Activated CD4-positive, alpha-beta memory T cell treated with anti-CD3 and anti-CD28 coated beads for 36 hours (primary cell): ENCODE measurements at places on chromosomes 11 and 22. TPM values are rescaled to one million over a fixed set of nuclear protein-coding genes. Genes with fewer than 3 reads are reported as not detected.

- no peak for DNase-seq
Observed at GRCh38 chr11:32884770-32885384, 7.7 kb upstream of the QSER1 start.

DNA sequence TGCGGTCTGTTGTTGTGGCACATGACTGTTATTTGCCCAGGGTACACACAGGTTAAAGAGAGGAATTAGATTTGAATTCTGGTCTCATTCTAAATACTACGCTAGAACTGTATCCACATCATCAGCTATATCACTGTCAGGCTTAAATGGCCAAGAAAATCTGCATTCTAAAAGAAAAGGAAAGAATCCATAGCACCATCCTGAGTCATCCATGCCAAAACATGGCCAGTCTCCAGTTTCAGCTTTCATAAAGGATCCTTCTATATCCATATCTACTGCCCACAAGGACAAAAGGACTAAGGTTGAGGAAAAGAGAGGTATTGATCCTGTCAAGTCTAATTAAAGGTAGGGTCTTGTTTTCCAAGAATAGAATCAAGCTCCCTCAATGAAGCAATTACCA is 73.6 kb upstream of the GDPD4 start:
- no peak for DNase-seq

- no peak for DNase-seq
Observed at GRCh38 chr22:24190159-24190540, 8.9 kb downstream of the SUSD2 start.

- no peak for DNase-seq
Observed at GRCh38 chr11:107819361-107820014, 39.1 kb downstream of the SLC35F2 start.

DNA sequence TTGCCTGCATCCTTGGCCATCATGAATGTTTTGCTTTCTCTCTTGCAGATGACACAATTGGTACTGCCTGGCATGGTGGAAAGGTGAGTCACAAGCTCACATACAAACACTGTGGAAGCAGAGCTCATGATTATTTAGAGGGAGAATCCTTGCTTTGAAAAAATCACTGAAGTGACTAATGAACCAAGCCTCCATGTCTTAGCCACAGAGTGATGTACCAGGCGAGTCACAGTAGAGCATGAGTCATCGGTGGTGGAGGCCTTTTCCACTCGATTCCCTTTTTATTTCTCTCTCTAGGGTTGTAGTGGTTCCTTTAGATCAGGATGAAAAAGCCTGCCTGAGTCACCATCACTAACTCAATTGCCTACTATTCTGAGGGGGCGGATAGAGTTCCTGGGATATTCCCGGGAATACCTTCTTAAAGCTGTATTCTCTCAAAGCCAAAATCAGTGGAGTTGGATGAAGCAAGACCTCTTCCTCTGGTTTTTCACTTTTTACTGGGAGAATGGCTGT is 49.6 kb upstream of the ALKBH3 start:
- DNase-seq = peak; percentile 74

DNA sequence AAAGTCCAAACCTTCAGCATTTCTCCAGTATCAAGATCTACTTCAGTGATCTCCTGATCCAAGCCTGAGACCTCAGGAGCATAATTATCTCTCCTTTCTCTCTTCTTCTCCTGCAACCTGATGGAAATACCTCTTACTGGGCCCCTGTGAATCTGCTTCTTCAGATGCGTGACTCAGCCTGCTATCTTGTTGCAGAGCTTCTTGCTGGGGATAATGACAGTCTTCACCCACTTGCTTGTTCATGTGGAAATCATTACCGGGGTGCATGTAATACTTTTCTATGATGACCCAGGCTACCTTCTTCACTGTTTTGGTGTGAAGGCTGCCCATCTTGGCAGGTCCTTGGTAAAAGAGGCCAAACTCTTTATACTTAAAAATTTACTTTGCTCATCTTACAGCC is 140.0 kb upstream of the POU2AF2 start:
- no peak for DNase-seq

- no peak for DNase-seq
Observed at GRCh38 chr11:14417617-14418374, 58.8 kb upstream of the RRAS2 start.

GRCh38 chr11:111209543-111210355 is 35.8 kb upstream of the POU2AF2 start:
- no peak for DNase-seq

DNA sequence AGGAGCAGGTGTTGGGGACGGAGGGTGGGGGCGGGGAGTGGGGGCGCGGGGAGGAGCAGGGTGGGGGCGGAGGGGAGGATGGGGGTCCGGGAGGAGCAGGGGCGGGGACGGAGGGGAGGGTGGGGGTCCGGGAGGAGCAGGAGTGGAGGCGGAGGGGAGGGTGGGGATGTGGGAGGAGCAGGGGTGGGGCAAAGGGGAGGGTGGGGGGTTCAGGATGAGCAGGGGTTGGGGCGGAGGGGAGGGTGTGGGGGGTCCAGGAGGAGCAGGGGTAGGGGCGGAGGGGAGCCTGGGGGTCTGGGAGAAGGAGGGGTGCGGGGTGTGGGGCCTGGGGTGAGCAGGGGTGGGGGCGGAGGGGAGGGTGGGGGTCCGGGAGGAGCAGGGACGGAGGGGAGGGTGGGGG is 17.1 kb downstream of the CRELD2 start:
- no peak for DNase-seq

DNA sequence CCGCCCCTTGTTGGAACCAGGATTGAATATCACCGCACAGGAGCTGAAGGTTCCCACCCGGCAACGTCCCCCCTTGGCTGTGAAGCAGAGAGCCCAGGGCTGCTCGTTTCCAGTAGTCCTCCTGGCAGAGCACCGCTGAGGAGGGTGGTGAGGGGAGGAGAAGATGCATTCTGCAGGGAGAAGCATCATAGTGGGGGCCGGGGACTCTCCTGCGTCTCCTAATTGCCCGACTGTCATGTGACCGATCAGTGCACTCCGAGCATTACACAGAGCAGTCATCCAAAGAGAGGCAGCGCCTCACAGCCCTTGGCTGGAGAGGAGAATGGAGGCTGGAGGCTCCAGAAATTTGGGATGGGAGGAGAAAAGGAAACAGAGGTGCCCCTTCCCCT is 85.0 kb upstream of the SEPTIN5 start:
- no peak for DNase-seq

DNA sequence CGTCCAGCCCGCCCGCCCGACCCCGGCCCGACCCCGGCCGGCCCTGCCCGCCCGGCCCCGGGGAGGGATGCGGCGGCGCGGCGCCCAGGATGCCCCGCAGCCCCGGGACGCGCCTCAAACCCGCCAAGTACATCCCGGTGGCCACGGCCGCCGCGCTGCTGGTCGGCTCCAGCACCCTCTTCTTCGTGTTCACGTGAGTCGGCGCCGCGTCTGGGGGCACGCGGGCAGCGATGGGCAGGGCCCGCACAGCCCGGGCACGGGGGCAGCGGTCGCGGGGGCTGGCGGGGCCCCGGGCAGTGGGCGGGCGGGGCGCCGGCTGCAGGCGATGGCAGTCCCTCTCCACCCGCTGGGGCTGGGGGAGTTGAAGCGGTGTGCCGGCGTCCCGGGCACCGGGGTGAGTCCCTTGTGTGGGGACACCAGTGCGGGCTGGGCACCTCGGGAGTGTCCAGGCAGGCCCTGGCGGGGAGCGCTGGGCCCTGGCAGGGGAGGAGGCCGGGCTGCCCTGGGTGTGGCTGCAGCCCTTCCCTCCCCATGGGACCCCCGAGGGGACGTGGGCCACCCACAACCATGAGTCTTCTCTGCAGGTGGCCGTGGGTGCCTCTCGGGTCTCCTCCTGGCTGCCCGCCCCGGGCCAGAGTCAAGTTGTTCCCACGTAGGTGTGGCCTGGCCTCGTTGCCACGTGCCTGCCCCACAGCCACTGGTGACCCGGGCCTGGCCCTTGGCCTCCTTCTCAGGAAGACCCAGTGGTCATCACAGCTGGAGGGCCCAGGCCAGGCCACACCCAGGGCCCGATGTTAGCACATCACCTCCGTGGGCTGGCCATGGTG is 468 bp downstream of the ZDHHC8 start:
- DNase-seq = peak; percentile 20

- DNase-seq = no peak
Observed at GRCh38 chr11:61670626-61671025, 9.6 kb upstream of the DAGLA start.

DNA sequence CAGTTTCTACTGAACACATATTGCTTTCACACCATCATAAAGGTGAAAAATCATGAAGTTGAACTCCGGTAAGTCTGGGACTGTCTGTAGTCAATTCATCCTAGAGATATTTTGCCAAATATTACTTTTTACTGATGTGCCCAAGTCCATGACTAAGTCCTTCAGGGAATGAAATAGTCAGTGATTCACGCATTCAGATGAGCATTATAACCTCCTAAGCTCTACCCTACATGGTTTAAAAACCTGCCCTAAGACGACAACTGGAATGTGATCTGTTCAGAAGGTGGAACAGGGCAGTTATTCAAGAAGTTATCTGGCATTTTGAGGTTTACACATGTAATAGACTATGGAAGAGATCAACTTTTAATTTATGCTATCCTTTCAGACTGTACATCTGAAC is 125.6 kb downstream of the TRPC6 start:
- no peak for DNase-seq

SLC6A5 gene
- not detected for total RNA-seq

GLYAT gene
- total RNA-seq = not detected

ANKK1 gene
- total RNA-seq = 0.07 TPM

SGSM1 gene
- 0.38 TPM for total RNA-seq
